Fibroblast of skin of left biceps (primary cell): ENCODE measurements at places on chromosomes 5 and 9.

- DNase-seq, result no peak
Measured at GRCh38 chr5:36138900-36139683, 12.6 kb downstream of the LMBRD2 start.

- DNase-seq, result no peak
Measured at GRCh38 chr5:96743065-96743768, 64.5 kb downstream of the ERAP1 start.

- DNase-seq, result no peak
Measured at GRCh38 chr5:60992871-60993270, 47.9 kb downstream of the NDUFAF2 start.

GRCh38 chr5:105392710-105393149 lies 1830.1 kb upstream of the NUDT12 start:
- no peak for DNase-seq

DNA sequence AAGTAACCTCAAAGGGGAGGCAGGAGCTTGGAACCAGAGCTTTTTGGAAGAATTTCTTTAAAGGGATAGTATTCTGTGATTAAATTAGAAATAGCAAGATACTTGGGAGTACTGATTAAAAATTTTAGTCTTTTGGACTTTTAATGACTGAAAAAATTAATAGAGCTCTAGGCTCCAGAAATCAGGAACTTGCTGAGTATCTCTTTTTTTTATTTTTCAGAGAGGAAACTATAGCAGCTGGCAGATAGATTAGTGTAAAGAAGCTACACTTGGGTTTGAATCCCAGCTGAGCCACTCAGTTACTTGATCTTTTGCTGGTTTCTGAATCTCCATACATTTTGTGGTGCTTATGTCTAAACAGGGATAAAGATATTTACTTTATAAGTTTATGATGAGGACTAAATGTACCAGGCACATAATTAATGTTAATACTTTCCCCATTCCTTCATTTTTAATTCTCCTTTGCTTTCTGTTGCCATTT lies 94.2 kb upstream of the TNC start:
- DNase-seq, result no peak

- no peak for DNase-seq
Measured at GRCh38 chr5:75993183-75993582, 90.0 kb upstream of the SV2C start.

DNA sequence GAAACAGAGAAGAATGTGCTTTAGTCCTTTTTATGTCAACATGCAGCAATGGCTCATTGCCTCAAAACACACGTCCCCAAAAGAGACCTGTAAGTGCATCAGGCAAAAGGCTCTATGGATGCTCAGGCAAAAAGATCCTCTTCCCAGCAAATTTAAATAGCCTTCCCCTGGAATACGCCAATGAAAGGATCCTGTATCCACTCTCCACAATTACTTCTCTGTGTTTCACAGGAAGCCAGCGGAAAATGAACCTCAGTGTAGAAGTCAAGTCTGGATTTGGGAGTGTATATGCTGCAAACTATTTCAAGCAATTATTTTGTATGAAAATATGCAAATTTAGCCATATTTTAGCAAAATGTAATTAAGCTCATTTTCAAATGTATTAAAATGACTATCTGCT lies 217.9 kb downstream of the EPB41L4A start:
- no peak for DNase-seq

DNA sequence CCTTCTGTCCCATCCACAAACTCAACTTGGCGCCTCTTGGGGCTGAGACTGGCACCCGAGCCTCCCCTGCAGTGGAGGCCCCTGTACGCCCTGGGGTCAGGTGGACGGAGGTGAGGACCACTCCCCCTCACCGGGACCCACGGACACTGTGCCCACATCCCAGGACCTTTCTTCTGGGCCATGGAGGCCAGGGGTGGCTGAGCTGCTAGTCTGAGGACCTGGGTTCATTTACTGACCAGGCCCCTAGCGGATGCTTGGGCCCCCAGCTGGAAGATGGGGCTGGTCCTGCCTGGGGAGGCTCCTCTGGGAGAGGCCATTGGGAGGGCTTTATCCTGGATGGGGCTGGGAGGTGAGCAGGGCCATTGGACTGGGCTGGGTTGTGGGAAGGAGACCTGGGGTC lies 16.9 kb upstream of the SLC6A19 start:
- no peak for DNase-seq

DNA sequence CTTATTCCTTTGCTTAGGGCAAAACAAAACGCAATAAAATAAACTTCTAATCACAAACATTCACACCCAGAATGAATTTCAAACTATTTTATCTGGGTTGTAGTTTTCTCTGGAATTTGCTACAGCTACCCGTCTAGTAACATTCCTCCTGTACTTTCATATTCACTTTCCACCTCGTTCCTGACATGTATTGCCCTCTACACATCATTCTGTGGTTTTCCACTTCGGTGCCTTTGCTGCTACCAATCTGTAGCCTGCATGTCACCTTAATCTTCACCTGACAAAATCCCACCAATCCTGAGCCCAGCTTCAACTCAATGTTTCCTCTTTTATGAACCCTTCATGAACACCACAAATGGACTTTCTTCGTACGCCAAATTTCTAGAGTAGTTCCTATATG lies 694.1 kb upstream of the C9orf72 start:
- DNase-seq, result no peak

DNA sequence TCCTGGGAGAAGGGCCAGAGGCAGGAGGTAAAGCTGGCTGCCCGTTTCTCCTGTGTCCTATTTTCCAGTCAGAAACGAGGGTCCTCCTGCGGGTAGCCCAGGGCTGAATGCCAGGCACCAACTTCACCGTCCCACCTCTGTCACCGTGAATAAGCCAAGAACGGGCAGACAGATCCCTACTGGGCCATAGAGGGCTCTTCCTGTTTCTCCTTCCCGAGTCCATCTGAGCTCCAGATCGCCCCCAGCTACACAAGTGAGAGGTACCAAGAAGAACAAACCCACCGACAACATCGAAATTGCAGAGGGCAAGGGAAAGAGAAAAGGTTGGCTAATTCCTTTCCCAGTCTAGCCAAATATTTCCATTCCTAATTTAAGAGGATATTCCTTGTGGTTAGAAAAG lies 93.7 kb downstream of the SPOCK1 start:
- DNase-seq, result no peak

DNA sequence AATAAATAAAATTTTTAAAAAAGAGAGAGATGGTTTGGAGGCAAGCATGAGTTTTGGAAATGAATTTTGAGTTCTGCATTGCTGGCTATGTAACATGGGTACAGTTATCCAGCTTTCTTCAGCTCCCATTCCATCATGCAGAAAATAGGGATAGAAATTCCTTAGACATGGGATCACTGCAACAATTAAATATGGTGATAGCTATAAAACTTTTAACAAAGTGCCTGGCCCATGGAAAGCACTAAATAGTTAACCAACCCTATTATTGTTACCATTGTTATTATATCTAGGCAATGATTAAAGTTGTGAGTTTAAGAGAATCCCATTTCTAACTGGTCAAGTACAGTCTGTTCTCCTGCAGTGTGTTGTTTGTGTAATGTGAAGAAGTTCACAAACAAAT lies 115.4 kb upstream of the GAS1 start:
- no peak for DNase-seq

GRCh38 chr9:100219347-100219746 lies 120.3 kb downstream of the INVS start:
- DNase-seq, result no peak

DNA sequence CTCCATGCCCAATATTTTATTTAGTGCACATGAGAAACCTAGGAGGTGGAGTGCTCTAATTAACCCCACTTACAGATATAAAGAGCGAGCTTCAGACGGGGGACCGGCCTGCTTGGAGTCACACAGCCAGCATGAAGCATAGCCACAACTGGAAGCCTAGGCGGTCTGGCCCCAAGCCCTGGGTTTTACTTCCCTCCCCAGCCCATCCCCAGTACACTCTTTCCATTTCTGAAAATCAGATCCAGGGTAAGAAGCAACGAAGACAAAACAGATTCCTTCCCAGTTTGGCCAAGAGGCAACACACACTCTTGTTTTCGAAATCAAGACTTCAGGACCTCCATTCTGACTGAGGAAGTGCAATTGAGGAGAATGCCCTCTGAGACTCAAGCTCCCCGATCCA lies 27.1 kb downstream of the KCNMB1 start:
- DNase-seq, result no peak

DNA sequence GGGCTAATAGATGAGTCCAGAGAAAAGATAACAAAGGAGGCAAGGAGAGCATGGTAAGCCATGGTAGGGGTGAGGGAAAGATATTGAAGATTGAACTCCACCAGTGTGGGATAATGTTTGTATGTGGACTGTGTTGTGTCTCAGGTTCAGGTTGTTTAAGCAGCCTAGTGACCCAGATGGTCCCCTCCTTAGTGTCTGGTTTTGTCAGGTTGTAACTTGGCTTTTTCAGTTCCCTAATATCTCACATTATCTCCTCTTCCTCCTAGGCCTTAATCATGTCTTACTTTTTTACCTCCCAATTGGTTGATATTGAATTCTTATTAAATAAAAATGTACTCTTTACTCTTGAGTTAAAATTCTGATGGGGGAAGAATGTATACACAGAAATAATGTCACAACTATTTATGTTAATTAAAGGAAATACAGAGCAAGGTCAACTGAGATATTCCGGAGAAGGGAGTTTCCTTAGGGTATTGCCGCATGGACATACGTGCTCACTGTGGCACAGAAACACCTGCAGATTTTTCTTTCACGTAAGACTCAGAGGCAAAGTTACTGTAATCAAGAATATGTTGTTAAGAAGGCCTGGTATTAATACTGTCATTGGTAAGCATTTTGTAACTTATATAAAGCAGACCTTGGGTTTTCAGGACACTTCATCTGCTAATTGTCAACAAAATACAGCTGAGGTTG lies 23.4 kb upstream of the SH3GL2 start:
- DNase-seq, result no peak

- no peak for DNase-seq
Measured at GRCh38 chr9:110579034-110579861, at the start of gene SVEP1. Gene SVEP1 (minus strand): TSS chr9:110579741. CDS start chr9:110579543, 198 bp downstream.

GRCh38 chr9:136724772-136725171 lies 12.4 kb downstream of the DIPK1B start:
- no peak for DNase-seq

DNA sequence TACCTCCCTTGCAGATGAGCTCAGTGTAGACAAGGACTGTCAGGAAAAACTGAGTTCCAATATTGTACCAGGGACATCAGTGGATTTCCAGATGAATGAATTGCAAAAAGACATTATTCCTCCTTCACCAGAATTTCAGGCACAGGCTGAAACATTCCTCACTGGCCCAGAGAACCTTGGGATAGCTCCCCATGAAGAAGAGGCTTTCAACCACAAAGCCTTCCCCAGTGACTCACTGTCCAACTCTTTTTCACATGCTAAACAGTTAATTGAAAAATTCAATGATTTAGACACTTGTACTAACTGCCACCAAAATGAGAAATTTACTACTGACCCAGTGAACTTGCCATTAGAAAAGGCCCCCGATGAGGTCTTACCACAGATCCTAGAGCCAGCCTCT lies 144.5 kb downstream of the UNC13B start:
- DNase-seq, result no peak

- no peak for DNase-seq
Measured at GRCh38 chr5:96001262-96001661, 39.6 kb upstream of the ELL2 start.

DNA sequence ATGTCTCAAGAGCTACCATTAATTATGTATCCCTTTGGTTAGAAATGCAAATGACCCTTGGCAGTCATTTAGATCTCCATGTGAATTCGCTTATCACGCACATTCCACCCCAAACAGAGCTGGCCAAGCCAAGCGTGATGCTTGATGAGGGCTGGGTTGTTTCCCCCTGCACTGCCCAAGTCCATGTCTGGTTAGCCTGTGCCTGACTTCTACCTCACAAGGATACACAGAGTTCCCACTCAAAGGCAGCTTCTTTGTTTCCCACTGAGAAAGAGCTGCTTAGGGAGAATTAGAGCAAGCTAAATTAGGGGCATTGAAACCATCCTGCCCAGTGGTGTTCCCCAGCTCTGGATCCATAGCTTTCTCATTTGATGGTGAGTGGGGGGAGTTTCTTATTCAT lies 87.2 kb downstream of the FSTL4 start:
- DNase-seq, result no peak

DNA sequence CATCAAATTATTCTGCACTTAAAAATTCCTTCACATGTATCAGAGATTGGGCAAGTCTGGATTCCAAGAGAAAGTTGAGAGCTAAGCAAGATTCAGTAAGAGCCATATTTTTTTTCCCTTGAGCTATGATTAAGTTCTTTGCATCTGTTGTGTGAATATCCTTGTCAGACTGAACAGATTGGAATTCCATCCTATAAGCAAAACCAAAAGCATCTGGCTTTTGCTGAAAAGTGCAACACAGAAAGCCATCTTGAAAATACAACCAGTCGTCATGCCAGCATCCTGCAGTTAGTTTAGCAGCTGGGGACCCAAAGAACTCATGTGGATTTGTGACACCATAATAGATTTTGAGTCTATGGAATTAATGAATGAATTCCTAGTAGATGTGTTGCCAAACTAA lies 316.9 kb downstream of the MTRR start:
- DNase-seq, result no peak

DNA sequence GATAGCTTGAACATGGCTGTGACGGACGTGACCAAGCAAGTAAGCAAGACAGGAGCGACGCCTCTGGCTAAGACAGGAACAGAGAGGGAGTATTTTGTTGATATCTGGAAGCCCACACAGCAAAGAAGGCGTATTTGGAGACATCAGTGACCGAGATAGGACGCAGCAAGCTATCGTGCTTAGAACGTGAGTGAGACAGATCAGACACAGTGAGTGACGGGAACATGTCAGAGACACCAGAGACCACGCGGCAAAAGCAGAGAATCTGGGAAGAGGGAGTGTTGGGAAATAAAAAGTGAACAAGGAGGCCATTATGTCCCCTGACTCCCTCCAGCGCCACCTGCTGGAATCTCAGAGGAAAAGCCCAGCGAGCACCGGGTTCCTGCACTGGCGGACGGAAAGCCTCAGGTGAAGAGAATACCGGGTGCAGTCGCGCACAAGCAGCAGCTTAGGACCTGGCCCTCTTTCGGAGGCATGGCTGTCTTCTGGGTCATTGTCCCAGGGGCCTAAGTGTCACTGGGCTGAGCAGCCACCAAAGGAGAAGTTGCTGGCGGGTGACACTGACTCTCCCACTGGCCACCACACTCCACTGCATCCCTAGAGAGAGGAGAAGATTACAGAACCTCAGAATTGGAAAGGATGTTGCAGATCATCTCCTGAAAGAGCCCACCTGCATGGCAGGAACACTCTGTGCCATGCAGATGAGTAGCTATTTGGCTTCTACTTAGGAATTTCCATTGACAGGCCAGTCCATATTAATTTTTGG lies 99.1 kb downstream of the FBXO38 start:
- peak; percentile 4 for DNase-seq

- DNase-seq, result no peak
Measured at GRCh38 chr9:95516734-95517558, at the start of gene PTCH1. Gene PTCH1 (minus strand): TSS chr9:95516971.

DNA sequence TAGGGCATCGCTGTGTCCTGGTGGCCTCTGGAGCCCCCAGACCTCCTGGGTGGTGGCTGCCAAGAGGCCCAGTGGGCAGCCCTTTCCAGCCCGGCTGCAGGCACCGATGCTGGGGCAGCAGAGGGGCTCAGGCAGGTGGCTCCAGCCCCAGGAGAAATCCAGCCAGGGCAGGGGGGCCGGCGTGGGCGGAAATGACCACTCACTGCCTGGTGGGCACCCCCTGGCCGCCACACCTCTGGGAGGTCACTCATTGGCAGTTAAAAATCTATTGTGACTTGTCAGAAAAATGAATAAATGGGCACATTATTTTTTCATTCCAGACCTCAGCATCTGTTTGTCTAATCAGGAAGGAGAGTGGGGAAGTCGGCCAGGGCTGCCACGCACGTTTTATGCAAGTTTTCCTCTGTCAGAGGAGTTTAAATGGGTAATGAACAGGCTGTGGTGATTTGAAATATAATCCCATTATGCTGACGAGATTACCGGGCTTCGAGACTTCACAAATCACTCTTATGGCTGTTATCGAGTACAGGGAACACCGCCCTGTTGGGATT lies 171.9 kb downstream of the GAPVD1 start:
- DNase-seq, result no peak
